Pulmonary artery endothelial cell (primary cell): ENCODE measurements at places on chromosomes 3 and 15.

- DNase-seq = no peak
Observed at GRCh38 chr3:139447486-139447885, 28.8 kb downstream of the RBP2 start.

GRCh38 chr3:31505371-31506048 lies 27.2 kb upstream of the STT3B start:
- DNase-seq = no peak

DNA sequence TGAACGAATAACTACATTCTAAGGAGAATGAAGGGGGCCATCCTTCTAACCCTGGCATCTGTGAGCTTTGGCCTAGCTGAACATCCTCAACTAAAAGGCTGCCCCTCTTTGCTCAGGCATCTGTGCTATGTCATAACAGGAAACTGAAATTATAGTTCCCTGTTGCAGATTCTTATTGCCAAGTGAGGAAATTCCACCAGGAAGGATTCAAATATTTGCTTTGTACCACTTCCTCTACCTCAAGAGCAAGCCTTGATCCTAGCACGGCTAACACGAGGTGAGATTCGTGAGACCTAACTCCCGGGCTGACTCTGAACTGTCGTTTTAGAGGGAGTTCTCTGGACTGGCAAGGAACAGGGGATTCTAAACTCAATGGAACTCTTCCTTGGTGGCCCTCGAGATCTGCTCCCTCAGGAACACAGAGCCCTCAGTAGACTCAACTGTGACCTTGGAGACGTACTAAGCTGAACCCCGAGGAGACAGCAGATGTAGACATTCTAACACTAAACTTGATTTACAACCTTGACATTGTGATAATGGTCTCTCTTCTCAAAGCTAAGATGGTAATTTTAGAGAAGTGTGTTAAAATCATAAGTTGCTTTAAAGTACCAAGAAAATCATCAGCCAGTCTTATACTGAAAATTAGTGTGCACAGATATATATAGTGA lies 4.2 kb downstream of the SPG21 start:
- no peak for DNase-seq

DNA sequence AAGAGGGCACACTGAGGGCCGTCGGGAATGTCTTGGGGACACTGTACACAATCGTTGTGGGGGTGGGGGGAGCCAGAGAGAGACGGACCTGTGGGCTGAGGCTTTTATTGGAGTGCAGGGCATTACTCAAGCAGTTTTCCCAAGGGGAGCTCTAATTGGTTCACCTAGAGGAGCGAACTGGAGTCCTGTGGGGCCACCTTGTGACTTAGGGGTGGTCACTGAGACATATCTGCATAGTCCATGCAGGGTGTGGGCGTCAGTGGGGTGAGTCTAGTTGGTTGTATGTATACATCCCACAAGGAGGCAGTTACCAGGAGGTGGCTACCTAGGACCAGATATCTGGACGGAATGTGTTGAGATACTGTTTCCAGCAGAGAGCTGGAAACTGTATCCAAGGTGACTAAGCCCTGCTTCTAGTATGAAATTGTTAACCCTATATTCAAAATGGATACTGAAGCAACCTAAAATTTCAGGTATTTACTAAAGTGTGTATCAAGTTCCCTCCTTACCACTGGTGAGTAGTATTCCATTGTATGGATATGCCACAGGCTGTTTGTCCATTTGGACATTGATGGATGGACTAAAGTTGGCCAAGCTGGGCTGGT lies 2.6 kb upstream of the PIGZ start:
- DNase-seq = no peak

- no peak for DNase-seq
Observed at GRCh38 chr3:11099306-11099705, 55.0 kb upstream of the HRH1 start.

GRCh38 chr3:154720921-154721320 lies 290.9 kb upstream of the GPR149 start:
- DNase-seq = no peak

DNA sequence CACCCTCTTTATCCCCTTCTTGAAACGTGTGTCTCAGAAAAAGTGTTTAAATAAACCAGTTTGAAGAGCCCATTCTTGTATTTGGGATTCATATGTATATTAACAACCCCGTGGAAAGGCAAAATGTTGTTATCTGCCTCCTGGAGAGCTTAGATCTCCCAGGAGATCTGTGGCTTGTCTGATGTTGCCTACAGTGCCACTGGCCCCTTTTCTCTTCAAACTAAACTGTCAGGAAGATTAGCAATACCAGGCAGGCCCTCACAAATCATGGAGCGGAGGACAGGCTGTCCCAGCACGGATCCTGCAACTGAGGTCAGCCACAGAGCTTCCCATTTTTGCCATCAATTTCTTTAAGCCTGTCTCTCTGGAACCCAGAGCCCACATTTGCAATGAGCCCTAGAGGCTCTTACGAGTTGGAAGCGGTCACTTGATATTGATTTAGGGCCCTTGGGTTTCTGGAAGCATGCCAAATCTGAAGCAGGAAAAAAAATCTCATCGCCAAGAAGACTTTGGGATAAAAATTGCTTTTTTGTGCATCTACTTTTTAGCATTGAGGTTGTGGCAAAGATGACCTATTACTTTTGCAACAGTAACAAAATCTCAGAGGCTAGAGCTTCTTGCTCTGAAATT lies 234.1 kb downstream of the OPA1 start:
- no peak for DNase-seq

DNA sequence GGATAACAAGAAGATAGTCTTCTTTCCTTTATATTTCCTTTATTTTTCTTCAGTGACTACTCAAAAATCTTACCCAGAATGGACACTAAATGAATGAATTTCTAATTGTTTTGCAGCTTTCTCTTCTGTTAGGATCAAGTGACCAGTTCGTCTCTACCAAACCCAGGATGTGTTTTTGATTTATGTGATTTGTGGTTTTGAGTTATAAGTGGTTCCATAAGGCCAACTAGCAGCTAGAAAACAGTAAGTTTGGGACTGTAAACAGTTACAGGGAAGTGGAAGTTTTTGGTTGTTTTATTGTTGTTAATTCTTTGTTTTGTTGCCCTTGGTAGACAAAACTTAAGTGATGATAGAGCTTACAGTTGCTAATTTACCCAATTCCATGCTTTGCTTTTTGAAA lies 456.5 kb downstream of the IL5RA start:
- DNase-seq = no peak

DNA sequence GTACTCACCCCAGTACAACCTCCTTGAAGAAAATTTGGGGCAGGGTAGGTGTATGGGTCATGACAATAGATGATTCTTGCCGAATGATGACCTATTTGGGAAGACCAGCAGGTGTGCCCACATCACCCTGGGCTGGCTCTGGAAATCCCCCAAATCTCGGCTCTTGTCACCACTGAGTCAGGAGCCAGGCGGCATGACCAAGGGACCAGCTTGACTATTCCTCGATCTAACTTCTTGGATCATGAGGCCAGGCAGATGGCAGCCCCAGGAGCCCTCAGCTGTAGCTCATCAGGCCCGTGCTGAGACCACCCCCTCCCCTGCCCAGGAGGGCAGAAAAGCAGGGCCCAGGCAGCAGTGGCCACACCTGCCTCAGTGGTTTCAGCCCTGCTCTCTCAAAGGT lies 9.2 kb upstream of the MUC4 start:
- DNase-seq = no peak

DNA sequence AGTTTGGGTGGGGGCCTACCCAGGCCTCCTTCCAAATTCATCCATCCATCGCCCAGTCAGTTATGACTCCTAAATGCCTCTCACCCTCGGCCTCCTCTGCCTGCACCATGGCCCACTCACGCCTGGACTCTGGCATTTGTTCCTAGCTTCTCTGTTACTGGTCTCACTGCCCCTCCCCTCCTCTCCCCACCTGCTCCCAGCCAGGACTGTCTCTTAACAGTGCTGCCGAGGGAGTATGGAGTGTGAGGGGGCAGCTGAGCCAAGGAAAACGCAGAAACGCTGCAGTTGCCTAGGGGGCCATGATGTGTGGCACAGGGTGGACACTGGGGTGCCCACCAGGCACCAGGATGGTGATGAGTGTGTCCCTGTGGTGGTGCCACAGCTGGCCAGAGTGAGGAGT lies 3.1 kb downstream of the RCCD1 start:
- DNase-seq = no peak

DNA sequence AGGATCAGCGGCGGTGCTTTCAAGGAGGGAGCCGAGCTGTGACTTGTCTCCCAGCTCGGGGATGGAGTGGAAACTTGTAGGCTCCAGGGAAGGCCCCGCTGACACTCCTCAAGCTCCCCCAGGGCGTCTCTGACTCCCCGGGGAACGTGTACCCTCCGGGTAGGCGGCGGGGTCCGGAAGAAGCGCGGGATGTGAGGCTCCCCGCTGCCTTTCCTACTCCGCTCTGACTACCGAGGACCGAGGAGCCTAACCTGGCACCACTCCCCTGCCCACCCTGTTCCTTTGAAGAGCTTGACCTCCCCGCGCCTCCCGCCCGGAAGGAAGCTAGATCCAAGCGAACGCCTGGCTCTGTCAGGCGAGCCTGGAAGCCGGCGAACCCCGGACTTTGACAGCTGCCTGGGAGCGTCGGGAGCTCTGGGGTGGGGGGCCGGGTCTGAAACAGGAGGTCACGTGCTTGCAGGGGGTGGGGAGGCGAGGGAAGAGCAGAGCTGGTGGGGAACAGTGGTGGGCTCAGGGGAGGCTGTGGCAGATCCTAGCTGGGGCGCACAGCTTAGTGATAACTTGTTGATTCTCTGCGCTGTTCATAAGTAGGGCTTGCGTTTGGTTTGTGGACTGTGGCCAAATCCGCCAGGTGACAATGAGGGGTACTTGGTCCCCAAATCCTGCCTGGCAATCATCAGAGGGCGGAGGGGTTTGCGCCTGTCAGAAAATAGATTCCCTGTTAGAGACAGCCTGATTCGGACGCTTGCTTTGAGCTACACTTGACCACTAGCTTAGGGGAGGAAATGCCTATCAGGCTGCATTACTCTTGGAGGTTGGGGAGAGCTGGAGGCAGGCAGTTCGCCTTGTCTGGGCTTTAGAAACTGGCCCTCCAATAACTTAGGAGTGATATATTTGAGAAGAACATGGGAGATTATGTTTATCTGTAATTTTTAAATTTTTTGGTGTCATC lies 1.2 kb downstream of the CLSTN2 start:
- no peak for DNase-seq

- DNase-seq = no peak
Observed at GRCh38 chr15:26166429-26166828, 303.3 kb upstream of the ATP10A start.

GRCh38 chr3:23387286-23387918 lies 184.3 kb downstream of the UBE2E2 start:
- DNase-seq = no peak

- DNase-seq = peak; percentile 20
Observed at GRCh38 chr3:156148946-156149381, 28.6 kb downstream of the KCNAB1 start.

- no peak for DNase-seq
Observed at GRCh38 chr3:111541911-111542483, at the start of gene CD96. Gene CD96 (plus strand): TSS chr3:111542197. CDS start chr3:111542249, 52 bp downstream.

GRCh38 chr3:158802409-158803268 lies 785 bp downstream of the MFSD1 start:
- DNase-seq = no peak

DNA sequence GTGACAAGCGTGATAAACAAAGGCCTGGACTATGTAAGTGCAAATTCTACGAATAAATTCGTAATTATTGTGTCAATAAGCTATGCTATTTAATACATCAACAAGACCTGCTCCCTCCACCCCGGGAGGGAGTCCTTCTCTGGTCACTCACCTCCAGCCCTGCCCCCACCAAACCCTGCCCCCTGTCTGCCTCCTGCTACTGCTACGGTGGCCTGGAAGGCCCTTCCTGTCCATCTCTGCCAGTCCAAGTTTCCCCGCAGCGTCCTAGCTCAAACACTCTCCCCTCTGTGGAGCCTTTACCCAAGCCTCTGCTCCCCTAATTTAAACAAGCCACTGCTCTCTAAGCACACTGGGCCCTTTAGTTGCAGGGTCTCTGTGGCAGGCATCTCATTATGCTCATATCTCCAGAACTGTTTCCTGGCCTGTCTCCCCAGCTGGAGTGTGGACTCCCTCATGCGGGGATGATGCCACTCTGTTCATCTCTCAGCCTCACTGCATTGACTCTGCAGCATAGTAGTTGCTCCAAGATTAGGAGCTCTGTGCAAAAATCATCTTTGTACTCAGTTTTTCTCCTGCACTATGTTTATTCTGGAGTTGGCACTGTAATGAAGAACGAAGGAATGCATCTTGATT lies 241.2 kb downstream of the NTRK3 start:
- no peak for DNase-seq

GRCh38 chr15:99073008-99073717 lies 31.7 kb upstream of the SYNM start:
- DNase-seq = no peak

DNA sequence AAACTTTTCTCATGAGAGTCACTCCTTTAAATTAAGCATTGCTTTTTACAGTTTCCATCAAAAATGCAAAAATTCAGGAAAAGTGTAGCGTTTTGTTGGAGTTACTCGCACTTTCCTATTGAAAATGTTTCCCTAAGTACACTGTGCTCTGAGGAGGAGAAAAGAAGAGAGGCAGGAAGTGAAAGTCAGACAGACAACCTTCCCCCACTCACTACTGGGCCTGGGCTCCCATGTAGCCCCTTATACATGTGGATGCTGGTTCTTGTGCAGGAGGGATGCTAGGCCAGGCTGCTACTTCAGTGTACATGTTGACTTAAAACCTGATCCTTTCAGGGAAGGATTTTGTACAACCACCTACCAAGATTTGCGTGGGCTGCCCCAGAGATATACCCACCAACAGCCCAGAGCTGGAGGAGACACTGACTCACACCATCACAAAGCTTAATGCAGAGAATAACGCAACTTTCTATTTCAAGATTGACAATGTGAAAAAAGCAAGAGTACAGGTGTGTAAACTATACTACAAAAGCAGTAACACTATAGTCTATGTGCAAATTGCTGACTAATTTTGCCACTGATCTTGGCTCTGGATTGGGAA lies 15.1 kb downstream of the KNG1 start:
- DNase-seq = no peak

- no peak for DNase-seq
Observed at GRCh38 chr3:60291115-60291514, 960.1 kb downstream of the FHIT start.

GRCh38 chr3:192980632-192981031 lies 63.0 kb upstream of the MB21D2 start:
- no peak for DNase-seq

- no peak for DNase-seq
Observed at GRCh38 chr3:79161941-79162340, 605.9 kb downstream of the ROBO1 start.

- no peak for DNase-seq
Observed at GRCh38 chr3:178126686-178127085, 409.6 kb upstream of the KCNMB2 start.

DNA sequence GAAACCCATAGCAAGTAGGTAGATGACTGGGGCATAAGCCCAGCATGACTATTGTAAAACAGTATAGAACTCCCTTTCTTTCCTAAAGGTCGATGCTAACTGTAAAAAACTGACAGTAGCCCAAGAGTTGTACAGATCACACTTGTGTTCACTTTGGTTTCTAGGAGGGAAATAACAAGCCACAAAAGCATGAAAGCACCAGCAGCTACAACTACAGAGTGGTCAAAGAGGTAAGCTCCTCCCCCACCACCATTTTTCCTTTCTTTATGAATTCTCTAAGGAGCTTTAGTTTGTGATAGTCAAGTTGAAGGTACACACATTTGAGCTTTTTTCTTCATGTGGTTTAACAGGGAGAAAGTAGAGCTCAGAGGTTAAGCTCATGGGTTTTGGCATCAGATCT lies 191.0 kb downstream of the ITPR1 start:
- DNase-seq = no peak

GRCh38 chr3:25456723-25457670 lies 28.9 kb downstream of the RARB start:
- DNase-seq = no peak
